ENCODE measurements at places on chromosomes 7 and 10.

DNA sequence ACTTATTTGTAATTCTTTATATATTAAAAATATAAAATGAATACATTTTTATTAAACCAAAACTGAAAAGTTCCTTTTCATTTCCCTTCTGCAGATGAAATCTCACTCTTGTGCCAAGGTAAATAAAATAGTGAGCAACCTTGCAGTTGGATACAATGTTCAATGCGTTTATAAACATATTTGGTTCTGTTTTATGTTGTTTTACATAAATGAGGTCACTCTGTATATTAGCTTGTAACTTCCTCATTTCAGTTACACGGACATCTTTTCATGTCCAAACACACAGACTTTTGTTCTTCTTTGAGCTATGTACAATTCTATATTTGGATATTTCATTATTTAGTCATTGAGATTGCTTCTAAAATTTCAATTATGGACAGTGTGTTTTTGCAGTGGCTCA is 107.7 kb downstream of the BBS9 start:
- no peak for DNase-seq

- DNase-seq, result no peak
Measured at GRCh38 chr10:128102480-128103228, 23.6 kb downstream of the MKI67 start.

DNA sequence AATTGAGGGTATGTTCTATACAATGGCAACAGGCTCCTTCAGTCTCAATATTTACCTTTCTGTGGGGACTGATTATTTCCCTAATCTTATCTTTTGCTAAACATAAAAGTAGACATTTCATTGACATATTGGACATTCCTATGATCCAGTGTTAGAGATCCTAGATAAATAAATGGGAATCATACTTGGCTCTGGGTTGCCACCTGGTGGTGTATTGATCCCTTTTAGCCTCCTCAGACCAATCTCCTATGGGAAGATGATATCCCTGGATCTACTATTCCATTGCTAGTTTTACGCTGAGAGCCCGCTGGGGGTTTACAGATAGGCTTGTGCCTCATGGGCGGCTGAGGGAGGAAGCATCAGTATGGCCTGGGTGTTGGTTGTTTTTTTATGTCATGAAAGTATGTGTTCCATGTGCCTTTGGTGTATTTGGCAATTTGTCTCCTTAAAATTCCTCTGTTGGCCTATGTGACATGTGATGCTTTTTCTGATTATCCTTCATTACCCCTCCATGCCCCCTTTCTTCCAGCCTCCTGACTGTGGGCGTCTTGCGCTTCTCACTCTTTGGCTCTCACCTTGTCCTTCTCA is 18.8 kb downstream of the CELF2 start:
- peak; percentile 17 for DNase-seq

- DNase-seq, result no peak
Measured at GRCh38 chr7:15715435-15715834, 29.0 kb upstream of the MEOX2 start.

DNA sequence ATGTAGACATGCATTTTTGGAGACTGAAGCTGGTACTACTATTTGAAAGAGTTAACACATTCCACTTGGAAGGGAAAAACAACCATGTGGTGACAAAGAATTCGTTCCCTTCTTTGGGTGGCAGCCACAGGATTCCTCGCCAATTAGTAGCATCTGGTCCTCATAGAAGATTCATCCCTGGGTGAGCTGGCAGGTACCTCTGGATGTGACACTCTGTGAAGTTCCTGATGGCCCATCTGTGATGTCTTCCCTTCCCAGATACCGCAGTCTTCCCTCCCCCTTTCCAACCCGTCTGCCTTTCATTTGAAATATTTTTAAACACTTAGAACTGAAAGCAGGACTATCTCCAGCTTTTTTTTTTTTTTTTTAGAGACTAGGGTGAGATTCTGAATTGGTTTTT is 569.5 kb downstream of the TYW1 start:
- no peak for DNase-seq

GRCh38 chr10:97426776-97427570 is 982 bp downstream of the PGAM1 start:
- DNase-seq, result no peak

DNA sequence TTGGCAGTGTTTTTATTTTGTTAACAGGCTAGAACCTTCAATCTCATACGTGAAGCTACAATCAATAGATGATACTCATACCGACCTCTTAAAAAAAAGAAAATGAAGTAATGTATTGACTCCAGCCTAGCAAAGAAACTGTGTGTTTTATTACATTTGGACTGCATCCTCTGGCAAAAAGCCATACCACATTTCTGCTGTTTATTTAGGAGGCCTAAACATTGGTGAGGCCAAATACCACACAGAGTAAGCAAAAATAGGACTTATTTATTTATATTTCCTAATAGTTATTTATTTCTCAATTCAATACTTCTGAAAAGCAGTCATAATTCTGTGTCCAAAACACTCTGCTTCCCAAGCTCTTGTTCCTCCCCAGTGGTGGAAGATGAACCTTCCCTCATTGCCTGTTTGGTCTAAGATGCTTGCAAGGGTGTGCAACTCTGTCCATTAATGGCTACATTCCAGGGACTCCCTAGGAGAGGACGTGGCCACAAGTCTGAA is 398.8 kb upstream of the KLF6 start:
- peak; percentile 84 for DNase-seq

DNA sequence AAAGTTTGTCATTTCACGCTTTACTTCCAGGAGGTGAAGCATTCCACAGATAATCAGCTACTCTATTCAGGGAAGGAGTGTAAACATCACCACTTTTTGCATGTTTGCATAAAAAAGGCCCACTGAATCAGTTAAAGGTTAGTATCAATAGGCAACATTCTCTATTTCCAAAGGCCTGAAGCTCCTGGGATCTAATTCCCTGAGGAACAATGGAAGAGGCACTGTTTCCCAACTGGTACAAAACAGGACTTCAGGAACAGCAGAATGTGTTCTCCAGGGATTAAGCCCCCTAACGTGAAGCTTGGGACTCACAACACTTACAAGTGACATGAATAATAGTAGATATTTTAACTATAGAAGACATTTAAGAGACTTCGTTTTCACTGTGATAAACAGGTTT is 6.1 kb downstream of the LRRN3 start:
- DNase-seq, result no peak
